Pons (tissue), 1 donor: ENCODE measurements at places on chromosomes 16 and 17.

GRCh38 chr17:48051283-48051682 is 3.1 kb downstream of the NFE2L1 start:
- DNase-seq = no peak

- no peak for DNase-seq
Measured at GRCh38 chr16:73418691-73419090, 370.8 kb upstream of the ZFHX3 start.

GRCh38 chr16:86729686-86730085 is 151.3 kb downstream of the FOXL1 start:
- no peak for DNase-seq

DNA sequence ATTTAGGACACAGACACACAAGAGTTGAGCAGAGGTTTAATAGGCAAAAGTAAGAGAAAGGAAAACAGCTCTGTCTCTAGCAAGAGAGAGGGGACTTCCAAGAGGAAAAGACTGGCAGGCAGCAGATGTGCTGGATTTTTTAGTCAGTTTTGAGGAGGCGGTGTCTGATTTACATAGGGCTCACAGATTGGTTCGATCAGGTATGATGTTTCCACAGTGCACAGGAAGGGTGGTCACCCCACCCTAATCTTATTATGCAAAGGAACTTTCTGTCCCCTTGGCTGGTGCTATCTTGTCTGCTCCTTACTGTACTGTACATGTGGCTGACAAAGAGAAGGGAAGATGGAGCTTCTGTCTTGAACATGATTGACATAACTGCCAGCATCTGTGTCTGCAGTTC is 25.3 kb downstream of the BFAR start:
- DNase-seq = no peak

- peak; percentile 86 for DNase-seq
Measured at GRCh38 chr16:17416461-17417311, 54.1 kb downstream of the XYLT1 start.

- DNase-seq = peak; percentile 94
Measured at GRCh38 chr17:78899361-78900260, 3.4 kb downstream of the CEP295NL start.

DNA sequence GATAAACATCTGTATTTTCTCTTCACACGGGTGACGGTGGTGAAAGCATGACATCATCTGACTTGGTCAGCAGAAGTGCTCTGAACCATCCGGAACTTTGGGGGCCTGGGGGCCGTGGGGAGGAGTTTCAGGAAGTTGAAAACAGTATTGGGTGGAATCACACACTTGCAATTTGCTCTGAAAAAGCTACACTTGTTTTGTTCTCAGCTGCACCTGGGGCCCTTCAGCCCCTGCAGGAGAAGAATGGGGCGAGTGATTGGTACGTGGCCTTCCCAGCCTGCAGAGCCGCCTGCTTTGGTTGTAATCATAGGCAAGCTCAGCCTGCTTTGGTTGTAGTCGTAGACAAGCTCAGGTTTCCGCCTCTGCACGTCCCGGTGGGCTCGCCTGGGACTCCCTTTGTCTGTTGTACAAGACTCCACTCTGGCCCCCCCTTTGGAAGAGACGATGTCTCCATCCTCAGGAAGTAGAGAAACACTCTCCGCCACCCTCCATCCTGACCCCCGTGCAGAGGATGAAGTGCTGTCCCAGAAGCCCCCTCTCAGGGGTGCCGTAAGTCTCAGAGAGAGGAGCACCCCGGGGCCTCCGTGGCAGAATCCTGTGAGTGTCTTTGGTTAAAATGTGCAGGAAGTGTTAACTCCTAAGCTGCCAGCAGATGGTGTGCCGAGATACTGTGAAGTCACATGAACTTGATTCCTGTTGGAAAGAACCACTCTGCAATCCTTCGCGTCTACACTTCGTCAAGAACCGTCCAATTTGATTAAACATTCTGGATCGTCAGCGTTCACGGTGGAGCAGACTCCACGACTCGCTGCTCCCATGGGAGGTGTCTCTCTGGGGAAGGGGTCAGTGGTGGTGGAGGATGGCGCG is 5.4 kb downstream of the BANP start:
- no peak for DNase-seq

GRCh38 chr16:24815021-24815420 is 30.7 kb upstream of the SLC5A11 start:
- DNase-seq = no peak

GRCh38 chr16:50331570-50331969 is 37.2 kb downstream of the BRD7 start:
- DNase-seq = no peak

GRCh38 chr17:1649844-1650501 is at the start of gene RILP:
RILP (minus strand) TSS chr17:1649866; CDS start chr17:1649804, 62 bp downstream.
- no peak for DNase-seq

- no peak for DNase-seq
Measured at GRCh38 chr17:30716461-30717290, 107.8 kb downstream of the CRLF3 start.

GRCh38 chr16:87687126-87687910 is 78.5 kb downstream of the KLHDC4 start:
- DNase-seq = peak; percentile 26

DNA sequence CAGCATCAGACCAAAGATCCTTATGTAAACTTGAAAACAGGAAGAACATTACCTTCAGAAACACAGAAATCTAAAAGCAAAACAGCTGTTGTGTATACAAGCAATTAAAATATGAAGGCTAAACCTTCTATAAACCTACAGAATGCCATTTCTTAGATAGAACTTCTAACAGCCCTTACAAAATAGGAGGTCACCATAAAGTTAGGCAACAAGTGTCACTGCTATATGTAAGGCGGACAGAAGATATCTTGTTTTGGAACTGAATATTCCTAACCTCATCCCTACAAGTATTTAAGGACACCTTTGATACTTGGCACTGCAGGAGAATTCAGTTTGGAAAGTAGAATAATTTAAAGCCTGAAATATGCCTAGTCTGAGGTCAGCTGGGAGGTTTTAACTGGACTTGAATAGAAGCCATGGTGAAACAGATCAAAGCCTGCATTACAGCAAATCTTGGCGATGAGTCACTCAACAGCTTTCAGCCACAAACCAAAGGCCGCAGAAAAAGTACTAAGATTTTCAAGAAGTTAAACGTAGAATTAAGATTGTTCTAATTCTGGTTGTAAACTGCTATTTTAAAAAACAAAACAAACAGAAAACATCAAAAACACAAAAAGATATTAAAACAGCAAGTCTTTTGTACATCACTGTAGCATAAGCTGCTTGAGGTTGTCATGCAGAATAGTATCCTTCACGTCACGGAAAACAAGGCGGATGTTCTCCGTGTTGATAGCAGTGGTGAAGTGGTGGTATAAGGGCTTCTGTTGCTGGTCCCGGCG is 42.7 kb downstream of the GNA13 start:
- no peak for DNase-seq

DNA sequence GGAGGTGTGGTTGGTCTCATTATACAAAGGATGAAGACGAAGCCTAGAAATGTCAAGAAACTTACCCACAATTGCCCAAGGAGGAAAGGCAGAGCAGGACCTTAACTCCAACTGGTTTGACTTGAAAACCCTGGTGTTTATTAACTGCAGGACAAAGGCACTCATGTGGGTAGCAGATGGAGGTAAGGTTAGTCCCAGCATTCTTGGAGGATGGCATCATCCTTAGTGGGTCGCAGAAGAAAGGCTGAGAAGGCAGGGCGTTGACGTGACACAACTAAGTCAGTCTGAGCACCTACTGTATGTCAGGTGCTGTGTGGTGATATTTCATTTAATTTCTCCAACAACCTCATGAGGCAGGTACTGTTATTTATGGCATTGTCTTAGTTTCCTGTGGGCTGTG is 101.3 kb downstream of the HAPSTR1 start:
- DNase-seq = no peak

- no peak for DNase-seq
Measured at GRCh38 chr16:65120831-65121721, 787 bp downstream of the CDH11 start.

DNA sequence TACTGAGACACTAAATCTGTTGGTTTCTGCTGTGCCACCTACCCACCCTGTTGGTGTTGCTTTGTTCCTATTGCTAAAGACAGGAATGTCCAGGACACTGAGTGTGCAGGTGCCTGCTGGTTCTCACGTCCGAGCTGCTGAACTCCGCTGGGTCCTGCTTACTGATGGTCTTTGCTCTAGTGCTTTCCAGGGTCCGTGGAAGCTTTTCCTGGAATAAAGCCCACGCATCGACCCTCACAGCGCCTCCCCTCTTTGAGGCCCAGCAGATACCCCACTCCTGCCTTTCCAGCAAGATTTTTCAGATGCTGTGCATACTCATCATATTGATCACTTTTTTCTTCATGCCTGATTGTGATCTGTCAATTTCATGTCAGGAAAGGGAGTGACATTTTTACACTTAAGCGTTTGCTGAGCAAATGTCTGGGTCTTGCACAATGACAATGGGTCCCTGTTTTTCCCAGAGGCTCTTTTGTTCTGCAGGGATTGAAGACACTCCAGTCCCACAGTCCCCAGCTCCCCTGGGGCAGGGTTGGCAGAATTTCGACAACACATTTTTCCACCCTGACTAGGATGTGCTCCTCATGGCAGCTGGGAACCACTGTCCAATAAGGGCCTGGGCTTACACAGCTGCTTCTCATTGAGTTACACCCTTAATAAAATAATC is 14.6 kb downstream of the STH start:
- DNase-seq = peak; percentile 84
